Sigmoid colon (tissue), 7 donors: ENCODE measurements at places on chromosomes 5 and 9. TPM values are rescaled to one million over a fixed set of nuclear protein-coding genes. Genes with fewer than 3 reads are reported as not detected.

DNA sequence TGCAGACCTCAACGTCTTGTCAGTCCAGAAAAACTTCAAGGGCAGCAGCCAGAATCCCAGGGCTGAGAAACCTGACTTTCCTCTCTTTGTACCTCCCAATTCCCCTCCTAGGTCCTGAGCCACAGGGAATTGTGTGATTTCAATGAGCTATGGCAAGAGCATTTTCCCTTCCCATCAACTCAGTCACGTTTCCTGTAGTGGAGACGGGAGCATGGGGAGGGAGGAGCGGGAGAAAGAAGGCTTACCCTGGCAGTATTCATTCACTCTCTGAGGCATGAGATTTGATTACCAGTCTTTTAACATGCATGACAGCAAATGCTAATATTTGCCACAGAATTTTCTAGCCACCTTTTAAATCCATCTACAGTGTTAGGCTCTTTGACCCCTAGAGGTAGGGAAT lies 109.4 kb upstream of the TBCA start:
- no peaks in the 10 kb centered on the region for H3K4me1 ChIP-seq
- no peak for DNase-seq
- H3K27ac ChIP-seq, result no peak overlapping the region
- no peaks in the 10 kb centered on the region for H3K27me3 ChIP-seq

DNA sequence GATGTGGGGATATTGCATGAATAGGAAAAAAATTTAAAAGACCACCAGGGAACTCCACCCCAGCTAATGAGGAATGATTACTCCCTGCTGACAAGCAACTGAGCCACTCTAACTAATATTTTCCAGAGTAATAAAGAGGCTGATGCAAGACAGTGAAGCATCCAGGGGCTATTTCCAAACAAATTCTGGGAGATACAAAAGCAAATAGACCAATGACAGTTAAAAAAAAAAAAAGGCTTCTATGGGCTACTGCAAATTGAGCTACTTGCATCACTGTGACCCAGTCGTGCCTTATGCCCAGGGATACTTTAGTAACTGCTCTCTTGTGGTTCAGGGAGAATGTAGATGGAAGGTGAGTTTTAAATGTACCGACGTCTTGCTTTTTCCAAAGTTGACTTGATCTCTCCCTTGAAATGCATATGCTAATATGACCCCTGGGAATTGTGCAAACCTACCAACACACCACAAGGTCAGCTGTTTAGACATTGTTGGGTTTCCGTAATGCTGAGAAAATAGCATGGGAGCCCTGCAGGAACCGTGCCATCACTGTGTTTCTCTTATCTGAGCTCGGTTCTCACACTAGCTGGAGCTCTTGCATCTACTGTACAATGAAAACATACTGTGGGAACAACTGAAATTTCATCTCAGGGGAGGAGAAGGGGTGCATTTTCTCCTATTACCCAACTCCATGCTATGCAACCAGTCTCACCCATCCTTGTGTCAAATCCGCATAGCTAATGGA lies 250.6 kb upstream of the MAP3K1 start:
- no peak overlapping the region for H3K4me3 ChIP-seq
- H3K4me1 ChIP-seq, result no peaks in the 10 kb centered on the region
- DNase-seq, result no peak
- no peaks in the 10 kb centered on the region for H3K36me3 ChIP-seq

The PCDHB13 gene
- 5.7 TPM for total RNA-seq

- no peaks in the 10 kb centered on the region for H3K4me1 ChIP-seq
- H3K36me3 ChIP-seq, result no peaks in the 10 kb centered on the region
- no peak overlapping the region for H3K27ac ChIP-seq
- H3K4me3 ChIP-seq, result no peak overlapping the region
These were observed 102.6 kb downstream of the PDZD2 start for GRCh38 chr5:31741496-31741895.
